M059J (cell line): ENCODE measurements at places on chromosomes 5 and 9. TPM values are rescaled to one million over a fixed set of nuclear protein-coding genes. Genes with fewer than 3 reads are reported as not detected.
A peak's percentile ranks its signal among the peaks of the same experiment; 100 is the strongest.

- DNase-seq = peak; percentile 61
Measured at GRCh38 chr9:91948597-91949391, 1.2 kb downstream of the ROR2 start.

GRCh38 chr5:153496835-153497234, 6.4 kb downstream of the GRIA1 start:
- peak; percentile 55 for DNase-seq

DNA sequence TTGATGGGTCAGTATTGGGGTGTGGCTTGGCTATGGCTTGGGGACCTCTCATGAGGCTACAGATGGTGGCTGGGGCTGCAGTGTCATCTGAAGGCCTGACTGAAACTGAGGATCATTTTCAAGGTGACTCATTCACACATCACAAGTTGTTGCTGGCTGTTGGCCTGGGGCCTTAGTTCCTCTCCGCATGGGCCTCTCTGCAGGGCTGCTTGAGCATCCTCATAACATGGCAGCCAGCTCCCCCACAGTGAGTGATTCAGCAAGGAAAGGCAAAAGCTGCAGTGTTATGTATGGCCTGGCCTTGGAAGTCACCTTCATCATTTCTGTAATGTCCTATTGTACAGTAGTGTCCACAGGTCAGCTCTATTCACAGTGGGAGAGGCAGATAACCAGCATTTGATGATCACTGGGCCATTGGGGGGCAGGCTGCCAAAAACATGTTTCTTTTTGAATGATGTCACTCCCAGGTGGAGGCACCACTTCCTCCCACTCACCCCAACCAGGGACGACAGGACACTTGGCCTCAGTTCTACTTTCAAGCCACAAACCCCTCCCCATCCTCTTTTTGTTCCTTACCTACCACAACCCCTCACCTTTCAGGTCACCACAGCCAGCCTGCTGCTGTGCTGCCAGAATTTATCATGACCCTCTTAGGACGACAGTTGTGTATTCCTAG, 14.4 kb downstream of the FGD3 start:
- DNase-seq = peak; percentile 12

DNA sequence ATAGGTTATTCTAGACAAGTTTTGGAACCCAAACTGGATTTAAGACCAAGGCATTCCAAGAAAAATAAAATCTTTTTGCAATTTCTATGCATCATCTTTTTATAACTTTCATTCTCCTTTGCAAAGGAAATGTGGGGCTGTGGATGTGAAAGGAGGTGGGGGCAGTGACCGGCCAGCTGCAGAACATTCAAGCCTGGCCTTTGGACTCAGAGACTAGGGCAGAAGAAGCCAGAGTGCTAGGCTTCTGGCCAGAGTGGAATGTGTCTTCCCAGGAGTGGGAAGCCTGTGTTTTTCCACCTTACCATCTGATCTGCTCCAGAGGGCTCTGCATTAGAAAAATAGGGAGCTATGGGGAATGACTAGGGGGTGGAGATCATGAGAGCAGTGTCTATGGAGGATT, 148.5 kb downstream of the C9orf152 start:
- DNase-seq = no peak

GRCh38 chr9:113953531-113953930, 77.4 kb downstream of the ZNF618 start:
- DNase-seq = no peak

DNA sequence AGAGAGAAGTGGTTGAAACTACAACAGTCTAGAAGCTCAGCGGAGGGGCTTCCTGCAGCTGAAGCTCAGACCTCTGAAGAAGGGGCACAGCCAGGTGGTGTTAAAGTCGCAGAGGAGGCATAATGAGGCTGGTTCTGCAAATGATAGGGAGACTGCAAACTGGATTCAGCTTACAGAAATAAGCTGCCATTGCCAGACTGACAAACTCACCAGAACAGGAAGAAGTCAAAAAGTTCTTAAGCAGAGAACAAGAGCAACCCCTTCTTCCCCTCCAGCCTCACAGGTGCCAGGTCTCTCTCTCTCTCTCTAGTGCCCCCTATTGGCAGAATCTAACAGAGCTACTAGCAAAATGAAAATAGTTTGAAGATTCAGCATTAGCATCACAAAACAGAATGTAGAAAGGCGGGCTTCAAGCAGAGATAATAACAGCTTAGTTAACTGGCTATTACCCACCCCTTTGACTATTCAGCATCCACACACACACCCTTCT, 76.7 kb downstream of the GRAMD2B start:
- DNase-seq = peak; percentile 42

DNA sequence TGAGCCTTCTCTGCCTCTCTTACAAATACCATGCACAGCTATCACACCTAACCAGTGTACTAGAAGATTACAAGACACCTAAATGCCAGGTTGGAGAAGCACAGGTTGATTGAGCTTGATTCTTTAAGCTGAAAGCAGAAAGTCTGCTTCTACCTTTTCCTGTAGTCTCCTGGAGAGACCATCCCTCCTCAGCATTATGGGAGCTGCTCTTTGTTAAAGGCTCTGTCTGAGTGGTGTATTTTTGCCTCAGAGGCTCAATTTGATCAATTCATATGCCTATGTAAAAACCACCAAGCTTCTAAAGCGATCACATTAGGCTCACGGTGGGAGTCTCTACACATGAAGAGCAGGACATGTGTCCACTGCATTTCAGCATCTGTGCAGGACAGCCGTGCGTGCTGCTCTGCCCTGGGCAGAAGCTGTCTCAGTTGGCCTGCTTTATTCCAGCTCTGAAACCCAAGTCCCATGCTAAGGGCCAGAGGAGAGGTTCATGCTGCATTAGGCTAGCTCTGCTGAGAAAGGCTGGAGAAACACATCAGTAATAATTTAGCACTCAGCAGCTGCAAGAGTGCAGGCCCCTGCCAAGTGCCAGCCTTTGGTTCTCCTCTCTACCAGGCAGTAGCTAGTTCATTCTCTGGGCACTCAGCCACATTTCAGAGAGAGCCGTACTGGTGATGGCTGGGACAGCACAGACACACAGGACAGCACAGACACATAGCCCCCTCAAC, 41.7 kb downstream of the TMEM167A start:
- DNase-seq = no peak

- no peak for DNase-seq
Measured at GRCh38 chr9:94204174-94204573, 54.9 kb upstream of the ZNF169 start.

DNA sequence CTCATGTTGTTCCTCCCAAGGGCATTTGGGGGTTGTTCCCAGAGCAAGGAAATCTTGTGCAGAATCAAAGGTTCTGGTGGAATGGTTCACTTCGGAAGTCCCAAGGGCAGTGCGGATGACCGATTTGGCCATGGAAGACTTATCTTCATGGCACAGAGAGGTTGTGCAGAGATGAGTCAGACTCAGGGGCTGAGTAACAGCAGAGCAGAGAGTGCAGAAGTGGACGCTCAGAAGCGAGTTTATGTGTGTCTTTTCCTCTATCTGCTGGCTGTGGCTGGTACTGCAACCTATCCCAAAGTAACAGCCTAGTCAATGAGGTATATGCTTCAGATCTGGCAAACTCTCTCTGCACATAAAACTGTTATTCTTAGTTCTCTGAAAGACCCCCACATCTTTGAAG, 118.1 kb downstream of the DPYSL3 start:
- DNase-seq = peak; percentile 67

GRCh38 chr5:91024206-91024605, 358.9 kb downstream of the ARRDC3 start:
- DNase-seq = no peak

DNA sequence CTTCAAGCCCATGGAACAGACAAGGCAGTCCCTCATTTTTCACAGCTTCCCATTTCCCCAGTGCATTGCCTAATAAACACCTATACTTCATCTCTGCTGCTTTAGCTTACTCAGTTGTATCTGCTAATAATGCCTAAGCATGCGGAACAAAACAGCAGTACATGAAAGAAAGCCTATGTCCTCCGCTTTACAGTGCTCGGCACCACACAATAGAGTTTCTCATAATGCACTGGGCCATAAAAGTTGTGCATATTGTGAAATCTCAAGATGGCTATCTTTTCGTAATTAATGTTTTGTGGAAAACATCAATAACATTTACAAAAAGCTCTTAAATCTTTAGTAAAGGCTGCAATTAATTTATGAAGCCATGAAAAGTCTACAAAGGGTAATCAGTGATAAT, 69.3 kb downstream of the DENND1A start:
- no peak for DNase-seq

DNA sequence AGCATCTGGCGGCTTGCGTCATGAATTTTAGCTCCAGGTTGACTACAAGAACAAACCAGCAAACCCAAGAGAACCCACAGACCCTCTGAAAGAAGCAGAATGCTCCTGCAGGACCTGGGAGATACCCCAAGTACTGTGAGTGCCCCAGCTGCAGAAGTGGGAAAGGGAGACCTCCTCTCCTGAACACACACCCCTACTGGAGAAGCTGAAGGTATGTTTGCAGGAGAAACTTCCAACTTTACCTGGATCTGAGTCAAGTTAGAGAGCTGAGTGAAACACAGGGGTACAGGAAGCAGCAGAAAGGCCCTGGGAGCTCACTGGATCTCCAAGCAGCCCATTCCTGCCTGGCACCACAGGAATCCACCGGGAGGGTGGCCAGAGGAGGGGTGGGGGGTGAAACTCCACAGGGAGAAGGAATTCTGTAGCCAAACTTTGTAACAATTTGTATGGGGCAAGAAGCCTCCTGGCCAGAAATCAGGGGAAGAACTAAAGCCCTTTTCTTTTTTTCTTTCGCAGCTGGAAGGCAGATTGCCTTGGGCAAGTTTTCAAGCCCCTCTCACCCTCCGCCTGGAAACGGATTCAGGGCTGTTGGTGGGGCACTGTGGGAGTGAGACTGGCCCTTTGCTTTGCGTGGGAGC, 576.2 kb downstream of the BNC2 start:
- DNase-seq = peak; percentile 29

- DNase-seq = no peak
Measured at GRCh38 chr5:145971108-145971507, 34.7 kb downstream of the SH3RF2 start.

DNA sequence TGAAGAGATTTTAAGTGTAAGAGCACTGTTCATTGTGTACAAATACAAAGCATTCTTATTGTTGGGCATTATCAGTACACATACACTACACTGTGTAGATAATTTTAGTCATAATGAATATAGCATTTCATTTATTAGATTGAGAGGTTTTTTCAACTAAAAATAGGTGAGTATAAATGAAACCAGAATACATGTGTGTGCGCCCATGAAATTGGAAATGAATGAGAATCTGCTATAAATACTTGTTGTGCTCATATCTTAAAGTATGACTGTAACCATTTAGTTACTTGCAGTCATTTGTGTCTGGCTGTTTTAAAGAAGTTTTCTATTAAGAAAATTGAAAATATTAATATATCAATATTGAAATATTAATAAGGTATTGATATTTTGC, 189.0 kb upstream of the MEF2C start:
- no peak for DNase-seq

- peak; percentile 50 for DNase-seq
Measured at GRCh38 chr9:98117984-98118639, 910 bp downstream of the TRIM14 start.

DNA sequence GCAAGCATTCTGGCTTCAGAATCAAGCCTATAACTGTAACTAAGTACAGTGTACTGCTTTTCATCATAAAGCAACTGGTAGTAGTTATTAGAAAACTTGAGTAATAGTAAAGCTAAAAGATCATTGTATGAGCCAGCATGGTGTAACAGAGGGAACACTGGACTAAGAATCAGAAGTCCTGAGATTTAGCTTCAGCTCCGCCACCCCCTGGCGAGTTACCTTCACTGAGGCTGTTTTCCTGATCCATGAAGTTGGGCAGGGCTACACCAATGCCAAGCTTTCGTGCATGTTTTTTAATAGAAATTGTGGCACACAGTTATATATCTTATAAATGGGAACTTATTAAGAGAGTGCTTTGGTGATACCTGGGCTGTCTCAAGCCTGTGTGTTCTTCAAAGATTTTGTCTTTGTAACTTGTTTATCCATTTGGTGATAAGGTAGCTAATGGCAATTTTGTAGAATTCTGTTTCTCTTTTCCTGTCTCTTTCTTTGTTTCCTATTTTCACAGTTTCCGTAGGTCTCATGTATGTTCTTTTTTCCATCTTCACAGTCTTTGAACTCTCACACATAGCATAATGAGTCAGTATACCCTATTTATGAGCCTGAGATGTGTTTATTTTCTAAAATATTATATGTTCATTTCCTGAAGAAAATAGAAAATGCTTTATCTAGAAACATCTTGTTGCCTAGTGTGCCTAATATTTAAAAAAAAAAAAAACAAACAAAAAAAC, 102.3 kb downstream of the GDNF start:
- DNase-seq = no peak

INSL4 gene
- total RNA-seq = not detected in 2 replicates

CDC14B gene
- total RNA-seq = 14.6 and 28.6 TPM in 2 replicates

HRH2 gene
- 0.20 and 0.32 TPM in 2 replicates for total RNA-seq

PAEP gene
- total RNA-seq = not detected in 2 replicates

ENTREP1 gene
- 0.05 TPM in 1 of 2 replicates, not detected in the other for total RNA-seq

F12 gene
- 1.7 and 2.4 TPM in 2 replicates for total RNA-seq

SPINK4 gene
- not detected in 2 replicates for total RNA-seq

ALAD gene
- total RNA-seq = 8.2 and 11.2 TPM in 2 replicates

F2RL1 gene
- total RNA-seq = 118 and 125 TPM in 2 replicates

PDGFRB gene
- total RNA-seq = 23.5 and 44.4 TPM in 2 replicates

GABRA1 gene
- total RNA-seq = not detected in 2 replicates
